Progenitor cell of endocrine pancreas (in vitro differentiated cells): ENCODE measurements at places on chromosomes 3 and 15.

- DNase-seq: no peak
These were observed 26.8 kb downstream of the ACAD9 start for GRCh38 chr3:128906031-128906803.

- peak; percentile 37 for DNase-seq
These were observed 12.4 kb downstream of the CIB1 start for GRCh38 chr15:90221246-90221900.

GRCh38 chr3:54294214-54294613, 171.9 kb downstream of the CACNA2D3 start:
- DNase-seq: no peak

DNA sequence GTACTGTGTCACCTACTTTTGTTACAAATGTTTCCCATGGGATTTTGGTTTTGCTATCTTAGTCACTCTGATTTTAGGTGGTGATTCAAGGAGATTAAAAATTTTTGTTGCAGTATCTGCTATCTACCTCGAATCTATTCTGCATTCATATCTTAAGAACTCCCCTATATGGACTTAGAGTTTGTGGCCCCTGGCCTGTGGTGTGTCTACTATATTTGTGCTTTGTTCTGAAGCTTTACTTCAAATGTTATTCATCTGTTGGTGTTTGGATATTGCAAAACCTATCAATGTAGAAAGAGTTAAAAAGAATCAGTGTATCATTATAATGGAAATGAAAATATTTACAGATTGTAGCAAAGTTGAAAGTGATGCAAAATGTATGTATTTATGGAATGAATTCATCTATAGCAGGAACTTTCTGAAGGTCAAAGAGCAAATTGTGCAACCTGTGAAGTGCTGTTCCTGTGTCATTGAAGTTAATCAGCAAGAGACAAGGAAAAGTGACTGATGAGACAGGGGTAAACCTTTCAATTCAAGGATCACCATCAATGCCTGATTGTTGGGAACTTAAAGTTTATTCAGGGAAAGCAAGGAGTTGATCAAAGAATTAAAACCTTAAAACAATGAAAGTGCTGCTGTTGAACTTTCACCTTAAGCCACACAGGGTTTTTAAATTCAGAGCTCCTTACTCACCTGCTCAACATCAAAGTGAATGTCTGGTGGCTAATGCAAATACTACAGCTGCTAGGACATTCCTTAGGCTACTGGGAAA, 71.0 kb downstream of the SLMAP start:
- no peak for DNase-seq

- no peak for DNase-seq
These were observed 6.1 kb upstream of the OSTN start for GRCh38 chr3:191192941-191193340.

- no peak for DNase-seq
These were observed 139.7 kb downstream of the NSMCE3 start for GRCh38 chr15:29129926-29130325.

- DNase-seq: peak; percentile 35
These were observed 78.4 kb upstream of the RASGRF1 start for GRCh38 chr15:79168922-79169456.

GRCh38 chr3:158789592-158789991, 12.3 kb upstream of the MFSD1 start:
- no peak for DNase-seq

DNA sequence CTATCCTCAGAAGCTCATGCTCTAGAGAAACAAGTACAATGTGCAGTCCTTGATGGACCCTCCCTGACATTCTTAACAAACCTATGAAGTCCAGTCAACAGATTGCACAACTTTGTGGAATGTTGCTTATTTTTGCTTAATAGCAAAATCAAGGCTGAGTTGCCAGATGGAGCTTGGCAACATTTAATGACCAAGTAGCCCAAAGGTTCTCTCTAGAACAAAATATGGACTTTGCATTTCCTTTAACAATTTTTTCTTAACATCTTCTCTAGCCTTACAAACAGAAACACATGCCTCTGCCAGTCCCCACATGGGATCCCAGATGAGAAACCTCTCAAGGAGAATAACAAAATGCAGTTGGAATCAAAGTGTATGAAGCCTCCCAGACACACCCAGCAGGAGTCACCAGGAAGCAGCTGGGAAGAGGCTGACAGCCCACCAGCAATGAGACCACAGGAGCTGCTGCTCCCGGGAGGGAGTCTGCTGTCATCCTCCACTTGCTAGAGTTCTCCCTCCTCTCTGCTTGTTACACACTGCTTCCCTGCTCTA, 422.5 kb upstream of the CDIN1 start:
- no peak for DNase-seq

- DNase-seq: no peak
These were observed 13.0 kb downstream of the SMC4 start for GRCh38 chr3:160412477-160412876.
